ENCODE measurements at places on chromosomes 7 and 10. TPM values are rescaled to one million over a fixed set of nuclear protein-coding genes. Genes with fewer than 3 reads are reported as not detected.
A peak's percentile ranks its signal among the peaks of the same experiment; 100 is the strongest.

DNA sequence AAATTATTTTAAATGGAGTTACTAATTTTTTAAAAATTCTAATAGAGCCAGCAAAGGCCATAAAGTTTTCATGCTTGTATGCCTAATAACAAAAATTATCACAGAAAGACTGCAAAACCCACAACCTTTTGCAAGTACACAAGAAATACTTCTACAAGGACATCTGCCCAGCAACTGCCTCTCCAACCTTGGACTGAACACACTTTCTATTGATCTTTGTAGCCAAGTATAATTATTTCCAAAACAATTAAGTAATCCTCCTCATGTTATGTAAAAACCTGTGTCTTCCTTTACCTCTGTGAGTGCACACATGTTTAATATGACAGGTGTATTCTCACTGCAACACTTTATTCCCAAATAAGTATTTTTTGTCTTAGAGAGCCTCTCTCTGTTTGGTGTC is 16.6 kb upstream of the ACSM6 start:
- DNase-seq: no peak

- no peak for DNase-seq
Measured at GRCh38 chr7:154902600-154903082, 100.3 kb downstream of the PAXIP1 start.

GRCh38 chr10:109892117-109892516 is 31.2 kb downstream of the XPNPEP1 start:
- no peak for DNase-seq

DNA sequence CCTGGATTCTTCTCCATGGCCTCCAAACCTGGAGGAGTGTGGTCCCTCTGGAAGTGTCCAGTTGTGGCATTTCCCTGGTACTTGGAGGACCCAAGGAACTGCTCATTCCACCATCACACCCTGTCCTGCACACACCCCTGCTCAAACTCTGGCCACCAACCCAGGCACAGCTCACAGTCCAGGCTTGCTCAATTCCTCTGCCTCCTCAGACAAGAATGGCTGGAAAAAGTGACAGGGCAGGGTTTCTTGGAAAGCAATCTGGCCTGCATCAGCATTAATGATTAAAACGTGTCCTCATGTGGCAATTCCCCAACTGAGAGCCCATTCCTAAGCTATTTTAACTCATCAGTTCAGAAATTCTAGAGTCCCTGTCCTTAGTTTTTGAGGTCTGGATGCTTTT is 17.2 kb upstream of the TPST1 start:
- DNase-seq: no peak

- no peak for DNase-seq
Measured at GRCh38 chr7:155183655-155184054, 113.5 kb downstream of the HTR5A start.

Gene RINT1
- 16.0 TPM for polyA plus RNA-seq

Gene OR2A5
- not detected for polyA plus RNA-seq

Gene FFAR4
- polyA plus RNA-seq: not detected

Gene ASCC1
- 27.1 TPM for polyA plus RNA-seq

Gene NKX1-2
- not detected for polyA plus RNA-seq

Gene NME8
- not detected for polyA plus RNA-seq

DNA sequence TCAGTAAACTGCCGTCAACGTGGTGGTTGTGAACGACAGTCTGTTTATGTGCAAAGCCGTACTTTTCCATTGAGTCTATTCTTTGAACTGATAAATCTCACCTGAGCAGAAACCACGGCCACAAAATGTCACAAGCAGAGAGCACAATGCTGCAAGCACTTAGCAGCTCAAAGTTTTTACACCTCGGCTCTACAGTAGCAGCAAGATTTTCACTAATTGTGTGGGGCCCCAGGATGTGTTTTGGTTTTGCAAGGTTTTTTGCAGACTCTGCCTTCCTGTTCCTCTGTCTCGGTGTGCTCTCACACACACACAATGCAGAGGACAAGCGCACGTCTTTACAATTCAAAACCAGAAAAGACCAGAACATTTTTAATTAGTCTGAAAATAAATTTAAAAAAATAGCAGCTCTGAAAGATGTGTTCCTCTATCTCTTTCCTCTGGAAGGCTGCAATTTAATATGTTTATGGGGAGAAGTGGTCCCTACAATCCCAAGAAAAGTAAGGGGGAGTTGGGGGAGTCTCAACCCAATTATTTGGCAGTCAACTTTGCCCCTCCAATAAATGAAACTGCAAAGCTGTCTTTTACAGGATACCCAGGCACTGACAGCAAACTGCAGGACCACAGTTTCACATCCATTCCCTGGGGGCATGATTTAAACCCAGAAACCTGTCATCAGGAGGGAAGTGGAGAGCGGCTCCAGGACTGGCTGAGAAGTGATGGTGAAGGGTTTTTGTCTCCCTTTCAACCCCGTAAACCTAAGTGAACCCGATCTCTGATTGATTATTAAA is 73.8 kb upstream of the SFMBT2 start:
- peak; percentile 81 for DNase-seq

GRCh38 chr10:52720018-52720417 is 52.6 kb downstream of the MBL2 start:
- no peak for DNase-seq

DNA sequence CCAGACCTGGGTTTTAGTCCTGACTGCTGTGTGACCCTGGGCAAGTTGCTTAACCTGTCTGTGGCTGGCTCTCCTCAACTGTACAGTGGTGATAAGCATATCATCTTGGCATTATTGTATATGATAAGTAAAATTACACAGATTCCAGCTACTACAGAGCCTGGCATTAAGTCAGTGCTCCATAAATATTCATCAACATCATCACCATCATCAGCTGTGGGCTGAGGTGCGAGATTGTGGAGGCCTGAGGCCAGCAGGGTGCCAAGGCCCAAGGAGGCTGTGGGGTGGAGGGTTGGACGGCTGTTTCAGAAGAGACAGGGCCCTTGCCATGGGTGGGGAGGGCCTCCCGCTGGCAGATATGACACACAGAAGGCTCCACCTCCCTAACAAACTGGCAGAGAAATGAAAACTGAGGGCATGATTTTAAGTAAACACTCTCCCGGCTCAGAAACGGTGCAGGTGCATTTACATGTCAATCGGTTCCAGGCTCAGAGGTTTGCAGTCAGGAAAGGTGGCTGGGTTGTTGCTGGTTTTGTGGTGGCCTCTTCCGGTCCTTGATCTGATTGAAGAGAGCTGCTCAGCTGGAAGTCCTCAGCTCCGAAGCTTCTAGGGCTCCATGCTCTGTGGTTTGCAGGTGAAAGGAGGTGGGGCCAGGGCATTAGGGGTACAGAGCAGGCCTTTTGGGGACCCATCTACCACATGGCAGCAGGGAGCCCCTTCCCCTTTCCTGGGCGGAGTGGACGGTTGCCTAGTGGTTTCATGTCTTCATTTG is 10.2 kb downstream of the CRYGN start:
- DNase-seq: peak; percentile 91

Gene WEE2
- polyA plus RNA-seq: not detected

Gene FZD8
- polyA plus RNA-seq: not detected

GRCh38 chr10:92150823-92151222 is 140.1 kb downstream of the CPEB3 start:
- DNase-seq: no peak

Gene TRIM50
- polyA plus RNA-seq: not detected

GRCh38 chr7:151699147-151699927 is 177.6 kb downstream of the PRKAG2 start:
- no peak for DNase-seq

Gene MCM7
- polyA plus RNA-seq: 49.9 TPM

Measured in naive thymus-derived CD4-positive, alpha-beta T cell (primary cell).